ENCODE measurements at places on chromosomes 1 and 21.

DNA sequence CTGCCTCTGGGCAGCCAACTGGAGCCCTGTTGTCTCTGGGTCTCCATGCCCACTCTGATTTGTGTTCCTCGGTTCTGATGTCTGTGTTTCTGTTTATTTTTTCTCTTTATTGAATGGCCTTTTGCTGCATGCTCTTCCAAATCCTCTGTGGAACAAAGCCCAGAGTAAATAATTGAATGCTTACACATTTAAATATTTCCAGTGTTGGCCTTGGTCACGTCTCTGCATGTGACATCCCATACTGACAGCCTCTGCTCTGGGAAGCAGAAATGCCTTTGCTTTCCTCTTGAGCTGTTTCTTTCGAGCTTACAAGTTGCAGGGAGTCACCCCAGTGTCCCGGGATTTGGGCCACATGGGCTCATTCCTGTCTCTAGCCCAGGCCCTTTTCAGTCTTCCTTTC lies 267.9 kb downstream of the PTPRU start:
- no peak for DNase-seq

GRCh38 chr1:196034080-196034706 lies 574.0 kb downstream of the KCNT2 start:
- DNase-seq, result no peak

GRCh38 chr1:68198752-68199151 lies 33.6 kb downstream of the WLS start:
- no peak for DNase-seq

DNA sequence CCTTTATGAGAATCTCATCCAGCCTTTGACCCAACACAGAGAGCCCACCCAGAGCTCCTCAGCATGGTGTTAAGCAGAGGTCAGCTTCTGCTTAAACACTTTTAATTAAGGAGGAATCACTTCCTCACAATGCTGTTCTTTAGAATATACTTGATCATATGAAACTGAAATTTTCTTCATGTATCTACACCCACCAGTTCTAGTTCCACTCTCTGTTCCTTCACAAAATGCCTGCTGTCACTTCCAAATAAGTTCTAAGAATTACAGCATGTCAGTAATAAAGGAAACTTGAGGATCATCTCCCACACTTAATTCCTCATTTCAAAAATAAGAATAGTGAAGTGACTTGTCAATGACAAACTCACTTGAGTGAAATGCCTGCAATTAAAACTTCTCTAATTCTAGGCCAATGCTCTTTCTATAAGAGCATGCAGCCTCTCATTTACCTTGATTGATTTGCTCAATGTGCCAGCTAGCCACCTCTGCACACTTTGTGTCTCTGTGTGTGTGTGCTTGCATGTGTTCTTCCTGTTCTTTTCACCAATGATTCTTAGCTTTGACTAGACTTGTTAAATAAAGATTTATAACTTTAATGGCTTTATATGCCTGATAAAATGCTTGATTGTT lies 356.3 kb downstream of the PLPP3 start:
- no peak for DNase-seq

DNA sequence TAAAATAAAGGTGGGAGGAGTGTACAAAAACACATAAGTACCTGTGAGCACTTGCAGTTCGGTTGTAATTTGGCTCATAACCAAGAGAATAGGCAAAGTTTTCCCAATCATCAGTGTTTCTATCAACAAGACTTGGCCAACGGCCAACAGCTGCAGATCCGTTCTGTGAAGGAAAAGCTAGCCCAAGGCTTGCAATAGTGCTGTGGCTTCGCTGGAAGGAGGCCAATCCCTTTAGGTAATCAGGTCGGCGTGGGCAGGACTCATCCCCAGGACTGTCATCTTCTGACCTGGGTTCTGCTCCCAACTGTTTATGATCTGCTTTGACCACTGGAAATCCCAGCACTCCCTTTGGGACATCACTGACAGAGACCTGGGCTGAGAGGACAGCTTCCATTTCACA lies 107.8 kb downstream of the LYST start:
- DNase-seq, result no peak

DNA sequence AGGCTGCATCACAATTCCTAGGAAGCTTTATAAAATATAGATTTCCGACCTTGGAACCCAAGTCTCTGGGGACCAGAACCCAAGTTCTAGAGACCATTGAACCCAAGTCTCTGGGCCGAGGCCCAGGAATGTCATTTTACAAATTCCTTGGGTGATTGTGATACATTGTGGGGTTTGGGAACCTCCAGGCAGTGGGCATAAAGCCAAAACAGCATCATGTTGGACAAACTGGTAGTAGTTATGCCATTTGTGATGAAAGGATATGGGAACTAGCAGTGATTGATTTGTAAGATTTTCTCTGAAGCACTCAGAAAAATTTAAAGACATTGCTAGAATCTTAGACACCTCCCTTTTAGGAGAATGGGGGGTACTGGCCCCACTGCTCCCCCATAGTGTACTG lies 160.2 kb downstream of the HIVEP3 start:
- no peak for DNase-seq
